ENCODE measurements at places on chromosomes 6 and 20.

- DNase-seq, result no peak
Measured at GRCh38 chr20:37316116-37316774, 26.8 kb downstream of the MANBAL start.

DNA sequence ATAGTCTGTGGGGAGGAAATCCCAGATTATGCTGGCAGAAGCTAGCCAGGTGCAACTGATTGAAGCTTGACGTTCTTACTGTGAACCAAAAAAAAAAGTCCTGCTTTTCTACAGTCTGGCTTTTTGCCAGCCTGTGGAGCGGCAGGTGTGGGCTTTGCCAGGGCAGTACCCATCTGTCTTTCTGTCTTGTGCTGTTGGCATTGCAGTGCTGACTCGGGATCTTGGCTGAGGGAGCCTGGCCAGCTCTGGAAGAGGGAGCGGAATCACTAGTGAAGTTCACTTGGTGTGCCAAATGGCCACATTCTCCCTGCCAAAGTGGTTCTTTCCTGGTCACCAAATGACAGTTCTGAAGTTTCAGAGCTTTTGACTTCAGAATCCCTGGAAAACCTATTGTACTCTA, 5.0 kb downstream of the KIF3B start:
- no peak for DNase-seq

- no peak for DNase-seq
Measured at GRCh38 chr20:40532103-40532502, 156.9 kb downstream of the MAFB start.

GRCh38 chr6:56765494-56765893, 122.8 kb upstream of the DST start:
- DNase-seq, result no peak

DNA sequence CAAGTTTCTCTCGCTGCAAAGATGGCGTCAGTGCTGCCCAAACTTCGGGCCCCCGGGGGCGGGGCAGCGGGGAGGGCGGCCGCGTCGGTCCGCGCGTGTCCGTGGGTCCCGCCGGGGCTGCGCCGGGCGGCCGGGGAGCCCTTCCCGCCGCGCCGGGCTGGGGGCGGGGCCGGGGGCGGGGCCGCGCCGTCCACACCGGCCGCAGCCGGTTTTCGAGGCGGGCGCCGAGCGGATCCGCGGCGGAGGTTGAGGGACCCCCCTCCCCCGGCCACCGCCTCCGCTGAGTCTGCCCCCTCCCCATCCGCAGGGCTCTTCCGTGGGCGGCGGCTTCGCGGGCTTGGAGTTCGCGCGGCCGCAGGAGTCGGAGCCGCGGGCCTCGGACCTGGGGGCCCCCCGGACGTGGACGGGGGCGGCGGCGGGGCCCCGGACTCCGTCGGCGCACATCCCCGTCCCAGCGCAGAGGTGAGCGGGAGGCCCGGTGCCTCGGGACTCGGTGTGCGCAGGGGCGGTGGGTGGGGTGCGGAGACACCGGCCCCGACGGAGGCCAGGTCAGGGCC, 572 bp downstream of the SLC2A4RG start:
- DNase-seq, result no peak

DNA sequence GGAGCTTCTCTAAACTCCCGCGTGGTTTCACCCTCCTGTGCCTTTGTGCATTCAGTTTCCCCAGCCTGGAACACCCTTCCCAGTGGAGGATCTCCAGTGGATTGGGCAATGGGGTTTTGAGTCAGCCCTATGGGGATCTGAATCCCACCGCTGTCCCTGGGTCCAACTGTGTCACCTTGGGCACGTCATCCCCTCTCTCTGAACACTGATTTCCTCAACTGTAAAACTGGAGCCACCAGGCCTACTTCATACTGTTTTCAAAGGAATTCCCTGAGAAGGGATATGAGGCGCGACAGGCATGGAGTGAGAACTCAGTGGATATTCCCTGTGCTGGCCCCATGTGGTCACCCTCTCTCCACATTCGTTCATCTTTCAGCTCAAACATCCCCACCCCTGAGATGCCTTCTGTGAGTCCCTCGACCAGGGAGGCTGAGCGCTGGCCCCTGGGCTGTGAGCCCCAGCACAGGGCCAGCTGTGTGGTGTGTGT, 25.7 kb downstream of the MAFB start:
- no peak for DNase-seq

DNA sequence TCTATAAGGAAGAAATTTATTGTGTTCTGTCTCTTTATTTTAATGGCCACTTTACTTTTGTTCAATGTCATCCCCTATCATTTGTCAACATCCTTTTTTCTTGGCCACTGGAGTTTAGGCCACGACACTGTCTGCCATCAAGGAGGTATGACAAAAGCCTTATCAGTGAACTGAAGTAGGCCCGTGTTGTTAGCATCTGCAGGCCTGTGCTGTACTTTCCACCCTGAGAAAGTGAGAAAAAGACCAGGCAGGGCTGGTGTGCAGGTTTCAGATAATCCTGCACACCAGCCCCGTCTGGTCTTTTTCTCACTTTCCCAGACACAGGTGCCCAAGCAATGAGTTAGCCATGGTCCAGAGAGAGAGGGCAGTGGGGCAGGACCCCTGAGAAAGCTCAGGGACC, 57.6 kb downstream of the GOPC start:
- no peak for DNase-seq

Measured in stimulated activated CD4-positive, alpha-beta T cell treated with anti-CD3 and anti-CD28 coated beads, TNF-alpha, amount 100 ng/mL, for 4 hours (primary cell).